Caco-2 (cell line): ENCODE measurements at places on chromosomes 1 and 21. TPM values are rescaled to one million over a fixed set of nuclear protein-coding genes. Genes with fewer than 3 reads are reported as not detected.

Gene PPM1J
- 1.1 and 1.5 TPM in 2 replicates for total RNA-seq

Gene PRELP
- total RNA-seq: not detected in 2 replicates

Gene LY9
- total RNA-seq: not detected in 2 replicates

Gene ZCCHC17
- total RNA-seq: 21.4 and 24.1 TPM in 2 replicates

Gene CNKSR1
- 15.6 and 16.1 TPM in 2 replicates for total RNA-seq

Gene KISS1
- total RNA-seq: 2.9 and 3.3 TPM in 2 replicates
